ENCODE measurements at places on chromosomes 16 and 17. TPM values are rescaled to one million over a fixed set of nuclear protein-coding genes. Genes with fewer than 3 reads are reported as not detected.

GRCh38 chr17:57935833-57936807 lies 19.1 kb downstream of the CUEDC1 start:
- H3K36me3 ChIP-seq: no peaks in the 10 kb centered on the region
- peaks cover 74% of the 10 kb centered on the region for H3K4me1 ChIP-seq
- peak; percentile 90 for DNase-seq
- peak overlapping the region; percentile 97 for H3K27ac ChIP-seq
- no peaks in the 10 kb centered on the region for H3K27me3 ChIP-seq

GRCh38 chr17:4161192-4161966 lies 18.4 kb downstream of the CYB5D2 start:
- DNase-seq: no peak
- no peaks in the 10 kb centered on the region for H3K4me1 ChIP-seq
- H3K27ac ChIP-seq: no peak overlapping the region
- no peaks in the 10 kb centered on the region for H3K27me3 ChIP-seq

GRCh38 chr17:49730785-49731434 lies 23.1 kb upstream of the SLC35B1 start:
- H3K27ac ChIP-seq: peak overlapping the region; percentile 95
- DNase-seq: peak; percentile 55
- no peaks in the 10 kb centered on the region for H3K27me3 ChIP-seq

DNA sequence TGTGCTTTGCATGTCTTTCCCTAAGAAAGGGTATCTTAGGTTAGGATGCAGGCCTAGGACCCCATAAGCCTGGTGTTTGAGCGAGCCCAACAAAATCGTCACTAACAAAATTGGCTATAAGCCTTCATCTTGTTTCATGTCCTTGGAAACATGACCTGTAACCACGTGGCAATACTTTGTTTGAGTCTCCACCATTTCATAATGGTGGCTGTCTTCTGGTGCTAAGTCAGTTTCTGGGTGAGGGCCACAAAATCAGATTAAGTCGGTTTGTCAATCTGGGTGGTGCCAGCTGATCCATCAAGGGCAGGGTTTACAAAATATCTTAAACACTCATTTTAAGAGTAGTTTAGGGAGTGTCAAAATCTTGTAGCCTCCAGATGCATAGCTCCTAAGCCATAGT lies 33.0 kb downstream of the C16orf54 start:
- no peak for DNase-seq
- no peak overlapping the region for H3K4me3 ChIP-seq
- H3K36me3 ChIP-seq: no peaks in the 10 kb centered on the region
- no peak overlapping the region for H3K27ac ChIP-seq
- no peaks in the 10 kb centered on the region for H3K4me1 ChIP-seq

The COX6A2 gene
- 131 TPM for total RNA-seq

The OMG gene
- 0.13 TPM for total RNA-seq

DNA sequence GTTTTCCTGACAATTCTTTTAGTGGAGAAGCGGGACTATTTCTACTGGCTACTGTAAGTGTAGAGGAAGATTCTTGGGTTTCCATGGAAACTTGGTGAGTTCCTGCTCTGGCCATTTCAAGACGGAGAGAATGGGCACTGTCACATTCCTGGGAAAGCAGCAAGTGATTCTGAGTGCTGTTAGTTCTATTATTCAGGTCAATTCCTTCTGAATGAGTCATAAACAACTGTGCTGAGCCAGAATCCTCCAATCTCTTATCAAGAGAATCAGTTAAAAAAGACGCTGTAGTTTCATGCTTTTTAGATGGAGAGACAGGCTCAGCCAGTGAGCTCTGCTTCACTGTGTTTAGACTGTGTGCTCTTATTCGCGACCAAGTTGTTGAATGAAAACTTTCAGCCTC lies 19.6 kb downstream of the AKAP10 start:
- no peak overlapping the region for H3K4me3 ChIP-seq
- no peak for DNase-seq
- H3K27me3 ChIP-seq: no peaks in the 10 kb centered on the region
- H3K27ac ChIP-seq: no peak overlapping the region

DNA sequence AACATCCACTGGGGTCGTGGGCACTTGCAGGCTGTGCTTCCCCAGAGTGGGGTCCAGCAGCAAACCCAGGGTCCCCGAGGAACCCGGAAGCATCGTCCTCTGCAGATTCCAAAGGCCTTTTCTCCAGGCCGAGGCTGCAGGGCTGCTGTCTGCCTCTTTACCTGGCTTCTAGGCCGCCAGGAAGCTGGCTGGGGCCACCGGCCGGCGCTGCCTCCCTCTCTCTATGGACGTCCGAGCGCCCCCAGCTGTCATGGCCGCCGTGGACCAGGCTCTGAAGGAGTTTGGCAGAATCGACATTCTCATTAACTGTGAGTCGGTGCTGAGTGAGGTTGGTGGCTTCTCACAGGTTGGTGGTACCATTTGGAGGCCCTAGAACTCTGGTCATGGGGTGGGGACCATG lies 5.6 kb downstream of the DECR2 start:
- H3K4me3 ChIP-seq: no peak overlapping the region
- H3K4me1 ChIP-seq: peaks cover 2% of the 10 kb centered on the region
- no peak for DNase-seq
- H3K27me3 ChIP-seq: no peaks in the 10 kb centered on the region
- H3K36me3 ChIP-seq: peaks cover 14% of the 10 kb centered on the region

DNA sequence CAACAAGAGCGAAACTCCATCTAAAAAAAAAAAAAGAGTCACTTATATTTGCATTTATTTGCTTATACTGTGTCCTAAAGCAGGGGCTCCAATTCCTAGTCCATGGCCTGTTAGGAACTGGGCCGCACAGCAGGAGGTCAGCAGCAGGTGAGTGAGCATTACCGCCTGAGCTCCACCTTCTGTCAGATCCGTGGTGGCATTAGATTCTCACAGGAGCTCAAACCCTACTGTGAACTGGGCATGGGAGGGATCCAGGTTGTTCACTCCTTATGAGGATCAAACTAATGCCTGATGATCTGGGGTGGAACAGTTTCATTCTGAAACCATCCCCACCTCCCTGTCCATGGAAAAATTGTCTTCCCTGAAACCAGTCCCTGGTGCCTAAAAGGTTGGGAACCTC lies 24.9 kb downstream of the ITGB3 start:
- no peak overlapping the region for H3K4me3 ChIP-seq
- no peak for DNase-seq
- H3K27me3 ChIP-seq: no peaks in the 10 kb centered on the region
- peaks cover 47% of the 10 kb centered on the region for H3K4me1 ChIP-seq

GRCh38 chr16:53583401-53583800 lies 80.4 kb upstream of the AKTIP start:
- H3K27me3 ChIP-seq: no peaks in the 10 kb centered on the region
- H3K4me3 ChIP-seq: no peak overlapping the region
- no peaks in the 10 kb centered on the region for H3K36me3 ChIP-seq
- DNase-seq: no peak
- H3K4me1 ChIP-seq: no peaks in the 10 kb centered on the region

The ZNF689 gene
- total RNA-seq: 5.8 TPM

The TBC1D3E gene
- total RNA-seq: not detected

DNA sequence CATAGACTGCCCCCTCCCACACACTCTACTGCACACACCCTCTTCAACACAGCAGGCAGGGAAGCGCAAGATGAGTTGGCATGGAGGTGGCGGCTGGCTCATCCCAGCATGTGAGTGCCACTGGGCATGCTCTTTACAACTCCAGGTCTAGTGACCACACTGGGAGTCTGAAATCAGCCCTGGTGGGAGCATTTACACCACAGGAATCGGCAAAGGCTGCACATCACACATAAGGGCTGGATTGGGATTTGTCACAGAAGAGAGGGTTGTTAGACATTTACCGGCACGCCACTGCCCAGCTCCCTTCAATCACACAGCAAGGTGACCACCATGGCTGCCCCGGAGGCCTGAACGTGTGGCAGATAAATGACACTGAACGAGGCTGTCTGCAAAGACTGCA lies 49.4 kb downstream of the ENGASE start:
- peaks cover 60% of the 10 kb centered on the region for H3K27me3 ChIP-seq
- H3K4me1 ChIP-seq: no peaks in the 10 kb centered on the region
- no peak overlapping the region for H3K27ac ChIP-seq

- H3K27ac ChIP-seq: no peak overlapping the region
- H3K36me3 ChIP-seq: peaks cover 22% of the 10 kb centered on the region
- peak; percentile 21 for DNase-seq
Observed at GRCh38 chr17:62587554-62587953, 39.9 kb upstream of the MRC2 start.

- no peak for DNase-seq
- peaks cover 36% of the 10 kb centered on the region for H3K36me3 ChIP-seq
- H3K4me3 ChIP-seq: no peak overlapping the region
Observed at GRCh38 chr17:2433696-2434095, 32.8 kb upstream of the MNT start.

GRCh38 chr17:63932721-63933120 lies 590 bp upstream of the CD79B start:
- no peak for DNase-seq
- no peaks in the 10 kb centered on the region for H3K36me3 ChIP-seq
- no peaks in the 10 kb centered on the region for H3K27me3 ChIP-seq
- H3K4me1 ChIP-seq: peaks cover 38% of the 10 kb centered on the region
- no peak overlapping the region for H3K27ac ChIP-seq

GRCh38 chr17:2931876-2932275 lies 131.5 kb downstream of the OR1D5 start:
- H3K36me3 ChIP-seq: no peaks in the 10 kb centered on the region
- H3K27me3 ChIP-seq: peaks cover 6% of the 10 kb centered on the region
- DNase-seq: no peak
- H3K4me1 ChIP-seq: no peaks in the 10 kb centered on the region

DNA sequence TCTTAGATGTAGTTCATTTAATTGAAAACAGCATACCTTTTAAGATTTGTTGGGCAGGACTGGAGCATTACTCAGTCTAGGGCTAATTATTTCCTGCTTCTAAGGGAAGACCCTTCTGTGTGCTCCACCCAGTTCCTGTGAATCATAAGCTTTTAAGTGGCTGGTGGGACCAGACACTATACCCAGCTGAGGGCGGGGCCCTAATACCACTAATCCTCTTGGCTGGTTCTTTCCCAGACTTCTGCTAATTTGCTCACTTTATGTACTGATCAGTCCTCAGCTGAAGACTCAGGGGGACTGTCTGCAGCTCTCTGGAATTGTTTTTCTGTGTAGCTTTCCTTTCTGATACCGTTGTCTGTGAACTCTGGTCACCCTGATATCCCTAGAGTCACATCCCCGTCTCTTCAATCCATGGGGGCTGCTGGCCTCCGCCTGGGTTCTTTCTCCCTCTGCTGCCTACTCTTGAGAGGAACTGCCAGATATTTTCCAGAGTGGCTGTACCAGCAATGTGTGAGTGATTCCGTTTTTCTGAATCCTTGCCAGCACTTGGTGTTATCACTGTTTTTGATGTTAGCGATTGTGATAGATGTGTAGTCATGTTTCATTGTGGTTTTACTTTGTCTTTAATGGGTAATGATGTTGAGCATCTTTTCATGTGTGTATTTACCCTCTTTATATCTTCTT lies 35.1 kb downstream of the MFSD11 start:
- peaks cover 61% of the 10 kb centered on the region for H3K36me3 ChIP-seq
- H3K27me3 ChIP-seq: no peaks in the 10 kb centered on the region
- no peak overlapping the region for H3K4me3 ChIP-seq
- peaks cover 4% of the 10 kb centered on the region for H3K4me1 ChIP-seq
- no peak overlapping the region for H3K27ac ChIP-seq

The NACA2 gene
- 0.22 TPM for total RNA-seq

The MGAT5B gene
- 0.40 TPM for total RNA-seq

DNA sequence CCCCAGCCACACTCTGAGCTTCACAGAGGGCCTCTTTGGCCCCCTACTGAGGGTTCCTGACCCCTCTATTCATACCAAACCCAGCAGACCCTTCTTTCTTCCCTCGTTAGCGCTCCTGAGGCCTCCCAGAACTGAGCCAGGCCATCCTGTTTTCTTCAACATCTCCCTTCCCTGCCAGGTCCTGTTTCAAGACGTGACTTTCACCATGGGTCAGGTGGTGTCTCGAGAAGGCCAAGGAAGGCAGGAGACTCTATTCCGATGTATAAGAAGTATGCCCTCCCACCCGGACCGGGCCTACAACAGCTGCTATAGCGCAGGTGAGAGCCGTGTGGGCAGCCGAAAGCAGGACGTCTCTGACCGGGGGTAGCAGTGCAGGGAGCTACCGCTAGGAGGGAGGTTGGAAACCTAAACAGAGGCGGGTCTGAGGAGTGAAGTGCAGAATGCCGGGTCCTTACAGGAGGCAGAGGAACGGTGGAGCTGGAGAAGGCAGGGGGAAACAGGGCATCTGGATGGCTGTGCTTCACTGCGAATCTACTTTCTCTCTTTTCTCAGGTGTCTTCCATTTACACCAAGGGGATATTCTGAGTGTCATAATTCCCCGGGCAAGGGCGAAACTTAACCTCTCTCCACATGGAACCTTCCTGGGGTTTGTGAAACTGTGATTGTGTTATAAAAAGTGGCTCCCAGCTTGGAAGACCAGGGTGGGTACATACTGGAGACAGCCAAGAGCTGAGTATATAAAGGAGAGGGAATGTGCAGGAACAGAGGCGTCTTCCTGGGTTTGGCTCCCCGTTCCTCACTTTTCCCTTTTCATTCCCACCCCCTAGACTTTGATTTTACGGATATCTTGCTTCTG lies 1.3 kb upstream of the SENP3 start:
- peak overlapping the region; percentile 98 for H3K27ac ChIP-seq
- H3K4me3 ChIP-seq: peak overlapping the region; percentile 83
- H3K36me3 ChIP-seq: peaks cover 28% of the 10 kb centered on the region
- H3K27me3 ChIP-seq: no peaks in the 10 kb centered on the region

DNA sequence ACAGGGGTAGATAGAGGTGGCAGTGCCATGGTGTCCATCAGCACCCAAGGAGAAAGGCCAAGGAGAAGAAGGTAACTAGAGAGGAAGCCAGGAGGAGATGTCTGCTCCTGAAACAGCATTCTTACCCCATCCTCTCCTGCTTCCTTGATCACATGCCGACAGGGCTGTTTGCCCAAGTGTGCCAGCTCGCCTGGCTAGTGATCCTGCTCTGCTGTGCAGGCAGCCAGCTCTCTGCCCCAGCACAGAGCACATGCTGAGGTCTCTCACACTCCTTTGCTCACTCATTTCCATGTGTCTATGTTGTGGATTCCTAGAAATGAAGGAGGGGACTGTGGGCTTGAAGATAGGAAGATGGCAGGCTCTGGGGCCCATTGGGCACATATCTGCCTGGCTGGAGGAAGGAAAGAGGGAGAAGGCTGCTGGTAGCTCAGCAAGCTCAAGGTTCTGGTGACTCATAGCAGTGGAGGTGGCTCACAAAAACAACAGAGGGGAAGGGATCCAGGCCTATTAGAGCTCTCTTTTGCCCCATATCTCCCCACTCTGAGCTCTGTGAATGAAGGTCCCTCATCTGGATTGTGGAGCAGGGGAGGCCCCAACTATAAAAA lies 54.3 kb downstream of the NEUROD2 start:
- peaks cover 48% of the 10 kb centered on the region for H3K36me3 ChIP-seq
- H3K4me1 ChIP-seq: peaks cover 34% of the 10 kb centered on the region
- H3K4me3 ChIP-seq: no peak overlapping the region
- DNase-seq: no peak
- H3K27ac ChIP-seq: no peak overlapping the region

The MT4 gene
- total RNA-seq: not detected

DNA sequence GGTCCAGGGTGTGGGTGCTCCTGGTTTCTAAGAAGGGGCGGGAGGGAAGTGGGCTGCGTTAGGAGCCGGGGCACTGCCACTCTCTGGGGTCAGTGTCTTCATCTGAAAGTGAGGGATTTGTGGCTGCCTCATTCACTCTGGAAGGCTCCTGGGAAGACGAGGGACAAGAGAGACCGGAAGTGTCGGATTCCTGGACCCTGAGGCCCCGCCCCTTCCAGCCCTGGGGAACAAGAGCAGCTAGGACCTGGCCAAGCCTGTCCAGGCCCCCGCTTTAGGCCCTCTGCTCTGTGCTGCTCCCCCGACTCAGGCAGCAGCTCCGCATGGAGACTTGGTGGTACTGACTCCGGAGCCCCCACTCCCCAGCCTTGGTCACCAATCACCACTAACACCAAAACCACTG lies 6.5 kb downstream of the LGALS3BP start:
- no peak for DNase-seq
- peaks cover 65% of the 10 kb centered on the region for H3K4me1 ChIP-seq
- no peaks in the 10 kb centered on the region for H3K27me3 ChIP-seq
- H3K27ac ChIP-seq: no peak overlapping the region
- H3K4me3 ChIP-seq: no peak overlapping the region
- peaks cover 48% of the 10 kb centered on the region for H3K36me3 ChIP-seq

Data from muscle of leg (tissue), 16 donors.